ENCODE measurements at places on chromosomes 12 and 14.

DNA sequence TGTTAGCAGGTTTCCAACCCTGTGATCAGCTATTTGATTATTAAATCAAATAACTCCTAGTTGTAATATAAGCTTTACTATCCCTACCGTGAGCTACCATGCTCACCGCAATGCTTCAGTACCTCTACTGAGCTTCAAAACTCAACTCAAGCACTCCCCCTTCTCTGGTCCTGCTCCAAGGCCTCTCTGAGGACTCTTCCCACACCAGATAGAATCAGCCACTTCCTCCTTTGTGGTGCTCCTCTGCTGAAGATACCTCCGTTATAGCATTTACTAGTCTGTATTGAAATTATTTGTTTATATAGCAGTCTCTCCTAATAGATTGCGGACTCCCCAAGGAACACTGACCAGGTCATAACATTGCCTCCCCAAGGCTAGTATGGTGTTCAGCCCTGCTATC is 17.5 kb downstream of the AREL1 start:
- no peak for DNase-seq

DNA sequence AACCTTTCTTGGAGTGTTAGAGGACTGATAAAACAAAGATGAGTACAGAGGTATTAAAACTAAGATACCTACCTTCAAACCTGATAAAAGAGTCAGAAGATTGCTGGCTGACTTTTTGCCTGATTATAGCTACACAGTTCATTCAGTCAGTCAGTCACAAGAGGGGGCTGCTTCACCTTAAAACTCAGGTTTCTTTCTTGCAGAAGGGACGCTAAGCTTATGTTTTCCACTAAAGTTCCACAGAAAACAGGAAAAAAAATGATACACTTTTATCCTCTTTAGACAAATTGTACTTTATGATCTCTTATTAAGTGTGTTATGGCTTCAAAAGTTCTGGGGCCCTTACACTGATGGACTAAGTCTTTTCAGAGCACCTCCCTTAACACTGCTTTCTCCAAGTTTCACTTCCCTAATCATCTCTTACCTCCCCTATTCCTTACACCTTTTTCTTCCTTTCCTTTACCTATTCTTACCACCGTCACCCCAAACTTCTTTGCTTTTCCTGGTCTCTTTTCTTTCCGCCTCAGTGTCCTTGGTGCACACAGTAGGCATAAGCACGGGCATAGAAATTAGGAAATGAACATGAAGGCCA is 448.7 kb upstream of the OR4E1 start:
- no peak for DNase-seq

DNA sequence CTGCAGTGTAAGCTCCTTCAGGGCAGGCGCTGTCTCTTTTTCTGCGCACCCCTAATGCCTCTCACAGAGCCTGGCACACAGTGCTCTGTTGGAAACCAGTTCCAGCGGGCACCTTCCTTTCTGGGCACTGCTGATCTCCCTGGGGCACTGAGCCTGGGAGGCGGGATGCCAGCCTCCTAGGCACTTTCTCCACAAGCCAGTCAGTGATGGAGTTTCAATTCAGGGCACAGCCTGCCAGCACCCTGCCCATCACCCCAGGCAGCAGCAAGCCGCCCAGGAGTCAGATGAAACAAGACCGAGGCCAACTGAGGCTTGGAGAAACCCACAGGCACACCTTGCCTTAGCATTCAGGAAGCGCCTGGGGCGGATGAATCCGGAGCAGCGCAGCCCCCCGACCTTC is 5.7 kb upstream of the CTDSP2 start:
- no peak for DNase-seq

- DNase-seq = no peak
Observed at GRCh38 chr12:62403031-62403430, 63.6 kb upstream of the MON2 start.

GRCh38 chr12:3048540-3048939 is 28.6 kb upstream of the TSPAN9 start:
- no peak for DNase-seq

DNA sequence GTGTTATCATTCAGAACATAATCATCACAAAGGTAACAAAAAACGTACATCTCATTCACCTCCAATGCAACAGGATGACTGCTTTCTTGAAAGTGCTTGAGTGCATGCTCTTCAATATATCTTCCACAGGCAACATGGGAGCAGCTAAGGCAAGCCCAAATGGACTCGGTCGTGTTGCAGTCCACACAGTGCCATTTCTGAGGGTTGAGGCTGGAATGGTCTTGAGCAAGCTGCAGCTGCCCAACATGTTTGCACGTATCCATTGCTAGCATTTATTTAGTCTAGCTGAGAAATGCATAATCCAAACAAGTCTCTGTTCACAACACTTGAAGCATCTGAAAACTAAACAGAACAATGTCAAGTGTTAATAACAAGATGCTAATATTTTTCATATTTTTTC is 17.3 kb downstream of the USP44 start:
- no peak for DNase-seq

DNA sequence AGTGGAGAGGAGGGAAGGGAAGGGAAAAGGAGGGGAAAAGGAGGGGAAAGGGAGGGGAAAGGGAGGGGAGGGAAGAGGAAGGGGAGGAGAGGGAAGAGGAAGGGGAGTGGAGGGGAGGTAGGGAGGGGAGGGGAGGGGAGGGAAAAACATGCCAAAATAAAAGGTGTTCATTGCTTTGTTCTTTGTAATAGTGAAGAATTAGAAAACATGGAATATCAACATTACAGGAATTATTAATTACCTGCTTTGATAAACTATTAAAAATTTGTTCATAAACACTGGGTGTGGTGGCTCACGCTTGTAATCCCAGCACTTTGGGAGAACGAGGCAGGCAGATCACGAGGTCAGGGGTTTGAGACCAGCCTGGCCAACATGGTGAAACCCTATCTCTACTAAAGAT is 579.2 kb downstream of the MED13L start:
- no peak for DNase-seq

GRCh38 chr12:85394809-85395208 is 114.8 kb downstream of the ALX1 start:
- DNase-seq = no peak

GRCh38 chr12:98939350-98939749 is 294.3 kb downstream of the APAF1 start:
- DNase-seq = no peak

DNA sequence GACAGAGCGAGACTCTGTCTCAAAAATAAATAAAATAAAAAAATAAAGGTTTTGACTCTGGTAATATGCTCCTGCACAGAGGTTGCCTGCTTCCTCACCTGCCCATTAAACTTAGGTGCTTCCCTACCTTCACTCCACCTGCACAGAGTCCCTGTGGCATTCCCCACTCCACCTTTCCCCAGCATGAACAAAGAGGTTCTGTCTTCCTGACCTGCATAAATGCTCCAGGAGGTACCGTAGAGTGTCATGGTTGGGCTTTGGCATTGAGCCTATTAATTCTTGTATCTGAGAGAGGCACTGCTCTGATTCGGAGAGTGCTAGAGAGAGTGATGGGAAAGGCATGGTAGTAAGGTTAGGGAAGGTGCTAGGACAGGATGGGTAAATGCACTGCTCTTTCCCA is 6.3 kb downstream of the ARHGAP9 start:
- DNase-seq = no peak

DNA sequence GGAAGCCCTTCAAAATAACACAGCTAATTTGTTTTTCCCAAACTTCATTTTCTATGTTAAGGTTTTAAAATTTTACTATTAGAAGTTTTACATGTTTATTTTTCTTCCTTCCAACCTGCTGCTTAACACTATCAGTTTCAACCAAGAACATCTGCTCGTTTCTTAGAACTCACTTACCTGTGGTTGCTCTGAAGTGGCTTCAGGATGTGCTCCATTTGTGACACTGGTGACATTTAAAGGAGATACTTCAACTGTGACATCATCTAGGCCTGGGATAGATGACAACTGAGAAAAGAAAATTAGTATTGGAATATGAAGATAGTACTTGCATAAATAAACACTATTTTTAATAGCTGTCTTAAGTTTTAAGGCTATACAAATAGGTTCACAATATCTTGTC is 17.9 kb downstream of the WASHC3 start:
- no peak for DNase-seq

- DNase-seq = no peak
Observed at GRCh38 chr14:102826751-102827675, 49.8 kb downstream of the TRAF3 start.

DNA sequence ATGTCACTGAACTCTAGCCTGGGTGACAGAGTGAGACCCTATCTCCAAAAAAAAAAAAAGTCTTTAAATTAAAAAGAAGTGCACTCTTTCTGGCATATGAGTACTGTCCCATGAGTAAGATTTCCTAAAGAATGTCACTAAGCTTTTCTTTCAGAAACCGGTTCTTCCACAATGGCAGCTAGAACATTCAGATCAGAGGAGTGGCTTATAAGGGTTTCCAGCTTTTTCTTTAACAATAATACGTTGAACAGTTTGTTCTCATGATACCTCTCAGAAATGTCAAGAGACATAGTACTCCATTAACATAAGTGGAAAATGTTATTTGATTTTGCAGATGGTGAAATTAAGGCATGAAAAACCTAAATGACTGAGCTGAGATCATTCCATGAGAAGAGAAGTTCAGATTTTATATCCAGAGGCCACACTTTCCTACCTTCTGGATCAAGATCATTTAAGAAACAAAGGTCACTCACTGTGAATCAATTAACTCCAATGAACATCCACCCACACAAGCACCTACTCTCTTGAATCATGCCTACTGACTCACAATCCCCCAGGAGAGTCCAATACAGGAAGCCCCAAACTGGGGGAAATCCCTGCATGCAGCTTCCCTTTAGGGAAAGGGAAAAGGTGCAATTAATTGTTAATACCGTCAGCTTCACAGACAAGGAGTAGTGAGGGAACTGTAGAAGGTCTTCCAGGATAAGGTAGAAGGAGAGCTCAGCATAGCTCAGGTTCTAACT is 86.9 kb downstream of the SPTSSA start:
- DNase-seq = no peak

GRCh38 chr14:73674986-73675385 is 30.2 kb downstream of the DNAL1 start:
- no peak for DNase-seq

DNA sequence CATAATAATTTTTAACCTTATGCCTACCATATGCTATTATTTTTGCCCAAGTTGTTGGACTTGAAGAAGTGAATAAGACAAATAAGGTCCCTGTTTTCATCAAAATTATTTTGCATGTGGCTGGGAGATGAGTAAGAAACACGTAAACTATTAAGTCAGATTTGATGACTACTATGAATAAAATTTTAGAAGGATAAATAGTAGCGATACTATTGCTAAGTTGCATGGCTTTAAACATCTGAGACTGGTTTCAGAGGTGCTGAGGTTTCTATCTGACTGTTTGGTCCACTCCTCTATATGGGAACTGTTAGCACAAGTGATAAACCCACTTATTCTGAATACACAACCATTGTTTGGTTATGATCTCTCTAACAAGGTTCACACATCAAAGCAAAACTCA is 674.3 kb upstream of the MDGA2 start:
- DNase-seq = no peak

DNA sequence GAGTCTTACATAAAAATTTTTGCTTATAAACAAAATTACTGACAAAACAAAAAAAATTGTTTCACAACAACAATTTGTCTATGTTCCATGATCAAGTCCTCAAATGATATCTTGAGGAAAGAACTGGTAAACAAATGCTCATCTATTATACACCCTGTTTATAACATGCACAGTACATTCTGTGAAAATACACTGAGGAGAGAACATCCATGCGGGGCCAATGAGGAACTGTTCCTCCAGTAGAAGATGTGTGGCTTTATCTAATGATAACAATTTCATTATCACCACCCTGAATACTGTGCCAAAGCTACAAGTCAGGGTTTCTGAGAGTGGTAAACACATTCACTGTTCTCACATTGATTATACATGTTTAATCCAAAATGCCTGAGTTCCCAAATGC is 10.8 kb downstream of the MLH3 start:
- DNase-seq = no peak

DNA sequence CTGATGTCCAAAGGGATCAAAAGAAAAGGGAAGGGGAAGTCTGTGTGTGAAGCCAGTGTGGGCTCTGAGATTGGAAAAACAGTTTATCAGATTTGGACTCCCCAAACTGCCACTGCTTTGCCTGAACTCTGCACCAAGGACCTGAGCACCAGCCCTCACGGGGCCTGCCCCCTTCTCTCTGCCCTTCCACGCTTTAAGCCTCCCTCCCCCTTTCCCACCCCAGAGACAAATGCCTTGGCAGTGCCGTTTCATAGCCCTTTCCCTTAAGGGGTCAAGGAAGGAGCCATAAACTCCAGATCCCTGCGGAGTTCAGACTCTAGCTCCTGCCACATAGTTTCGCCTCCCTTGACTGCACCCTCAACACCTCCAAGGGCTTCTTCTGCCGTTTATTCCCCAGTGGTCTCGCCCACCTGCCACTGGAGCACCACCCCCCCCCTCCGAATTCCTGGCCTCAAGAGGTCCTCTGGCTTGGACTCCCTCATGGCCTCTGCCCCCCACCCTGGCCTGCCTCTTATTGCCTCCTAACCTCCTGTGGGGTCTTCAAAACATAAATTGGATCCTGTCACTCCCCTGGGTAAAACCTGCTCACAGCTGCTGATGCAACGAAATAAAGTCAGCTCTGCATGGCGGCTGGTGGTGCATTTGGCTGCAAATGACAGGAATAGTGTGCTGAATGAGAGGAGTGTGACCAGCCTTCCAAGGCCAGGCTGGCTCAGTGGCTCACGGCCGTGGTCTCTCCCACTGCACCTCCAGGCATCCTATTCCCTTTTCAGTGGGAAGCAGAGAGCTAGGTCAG is 18.8 kb downstream of the SLC25A29 start:
- no peak for DNase-seq

- DNase-seq = no peak
Observed at GRCh38 chr12:24561411-24561871, 387.5 kb downstream of the BCAT1 start.

GRCh38 chr14:31024577-31025366 is 677 bp upstream of the AP4S1 start:
- no peak for DNase-seq

DNA sequence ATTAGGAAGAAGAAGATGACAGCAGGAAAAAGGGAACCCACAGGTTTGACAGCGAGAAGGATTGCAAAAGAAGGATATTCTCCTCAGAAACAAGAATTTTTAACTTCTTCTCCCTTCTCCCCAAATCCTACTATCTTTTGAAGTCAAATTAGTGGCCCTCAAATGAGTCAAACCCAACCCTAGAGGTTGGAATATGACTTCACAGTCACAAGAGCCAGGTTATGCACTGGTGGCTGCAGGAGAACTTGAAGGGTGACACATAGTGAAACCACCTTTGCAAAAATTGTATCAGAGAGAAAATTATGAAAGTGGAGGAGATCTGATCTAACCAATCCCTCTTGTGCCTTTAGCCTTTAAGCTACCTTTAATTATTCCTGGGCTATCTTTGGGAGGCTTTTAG is 386.2 kb upstream of the CCDC196 start:
- DNase-seq = no peak

- no peak for DNase-seq
Observed at GRCh38 chr12:44846826-44847225, 29.3 kb downstream of the NELL2 start.

GRCh38 chr14:49778421-49778820 is 10.5 kb downstream of the KLHDC2 start:
- no peak for DNase-seq

GRCh38 chr14:81710232-81710845 is 176.7 kb upstream of the SEL1L start:
- no peak for DNase-seq

All from activated gamma-delta T cell treated with anti-CD3 and anti-CD28 coated beads, Interleukin-2, amount 50 U/mL, for 16 hours (primary cell).